ENCODE measurements at places on chromosomes 2 and 18. TPM values are rescaled to one million over a fixed set of nuclear protein-coding genes. Genes with fewer than 3 reads are reported as not detected.

The UGT1A10 gene
- total RNA-seq = not detected

The PROKR1 gene
- total RNA-seq = under 0.01 TPM

The RAB27B gene
- total RNA-seq = 5.0 TPM

The PDE1A gene
- 95.7 TPM for total RNA-seq

The SERPINB7 gene
- not detected for total RNA-seq

The C1GALT1C1L gene
- 0.31 TPM for total RNA-seq

The COL3A1 gene
- 1,561 TPM for total RNA-seq

The SOS1 gene
- 13.3 TPM for total RNA-seq

The TEX261 gene
- 36.3 TPM for total RNA-seq

The HS1BP3 gene
- 23.9 TPM for total RNA-seq

The LAMA3 gene
- total RNA-seq = 9.5 TPM
